ENCODE measurements at places on chromosomes 5 and 9.

GRCh38 chr5:170439223-170439943, 50.2 kb upstream of the KCNMB1 start:
- DNase-seq: no peak

DNA sequence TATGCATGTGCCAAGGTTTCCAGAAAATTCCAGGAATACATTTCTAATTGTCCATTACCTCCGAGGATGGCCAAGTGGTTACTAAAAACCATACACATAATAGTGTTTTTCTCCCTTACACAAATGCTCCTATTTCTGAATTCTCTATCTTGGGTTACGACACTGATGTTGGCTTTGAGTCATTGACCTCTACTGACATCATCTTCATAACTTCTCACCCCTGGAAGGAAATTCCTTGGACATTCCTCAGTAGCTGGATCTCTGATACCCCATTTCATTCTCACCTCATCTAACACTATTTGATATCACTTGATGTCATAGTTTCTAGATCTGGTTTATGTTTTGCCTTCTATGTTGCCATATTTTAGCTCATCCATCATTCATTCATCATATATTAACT, 287.2 kb downstream of the CTNND2 start:
- DNase-seq: no peak

GRCh38 chr5:73298772-73299630, 126.0 kb downstream of the TMEM174 start:
- DNase-seq: no peak

GRCh38 chr9:115359017-115359780, 241.2 kb upstream of the TNC start:
- no peak for DNase-seq

DNA sequence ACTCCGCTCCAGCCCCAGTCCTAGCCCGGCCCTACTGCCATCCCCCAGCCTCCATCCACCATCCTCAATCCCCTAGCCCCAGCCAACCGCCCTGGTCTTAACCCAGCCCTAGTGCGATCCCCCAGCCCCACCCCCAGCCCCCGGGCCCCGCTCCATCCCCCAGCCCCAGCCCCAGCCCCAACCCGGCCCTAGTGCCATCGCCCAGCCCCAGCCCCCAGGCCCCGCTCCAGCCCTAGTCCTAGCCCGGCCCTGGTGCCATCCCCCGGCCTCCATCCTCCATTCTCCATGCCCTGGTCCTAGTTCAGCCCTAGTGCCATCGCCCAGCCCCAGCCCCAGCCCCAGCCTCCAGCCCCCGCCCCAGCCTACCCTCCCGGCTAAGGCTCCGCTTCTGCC, 398 bp downstream of the TOR1A start:
- DNase-seq: no peak

DNA sequence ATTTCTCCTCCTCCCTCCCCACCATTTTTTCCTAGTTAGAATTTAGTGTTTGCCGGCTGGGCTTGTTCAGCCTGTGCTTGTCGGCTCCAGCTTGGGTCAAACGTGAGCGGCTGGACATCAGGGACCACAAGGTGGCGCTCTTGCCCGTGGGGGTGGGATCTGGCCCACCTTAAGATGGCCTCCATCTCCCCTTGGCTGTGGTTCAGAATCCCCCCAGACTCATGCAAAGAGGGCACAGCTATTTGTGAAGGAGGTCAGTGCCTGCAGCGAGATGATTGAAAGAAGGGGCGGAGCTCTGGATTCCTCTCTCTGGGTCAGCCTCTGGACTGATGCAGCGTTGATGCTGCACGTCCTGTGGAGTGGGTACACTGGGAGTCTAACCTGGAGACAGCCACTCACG, 283.3 kb upstream of the TUT7 start:
- no peak for DNase-seq

DNA sequence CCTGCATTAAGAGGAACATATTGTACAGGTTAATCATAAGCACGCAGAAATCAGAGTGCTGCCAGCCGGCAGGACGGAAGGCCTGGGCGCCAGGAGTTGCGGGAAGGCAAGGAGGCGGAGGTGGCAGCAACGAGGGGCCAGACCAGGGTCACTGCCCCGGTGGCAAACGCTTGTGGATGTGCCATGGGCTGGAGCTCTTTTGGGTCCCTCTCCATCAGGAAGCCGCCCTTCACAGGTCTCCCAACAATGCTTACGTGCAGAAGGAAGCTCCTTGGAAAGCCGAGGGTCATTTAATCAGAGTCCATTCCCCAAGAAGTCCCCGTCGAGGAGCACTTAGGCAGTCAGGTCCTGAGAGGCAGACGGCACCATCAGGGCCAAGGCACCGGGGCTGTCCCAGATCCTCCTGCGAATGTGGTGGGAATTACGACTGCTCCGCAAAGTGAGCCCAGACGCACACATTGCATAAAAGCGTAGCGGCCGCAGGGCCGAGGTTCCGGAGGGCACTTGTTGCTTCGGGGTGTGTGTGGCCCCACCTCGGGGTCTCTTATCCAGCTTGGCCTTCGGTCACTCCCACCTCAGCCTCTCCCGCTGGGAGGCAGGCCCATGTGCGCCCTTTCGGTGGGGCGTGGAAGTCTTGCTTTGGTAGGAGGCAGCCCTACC, 20.5 kb downstream of the MRPL36 start:
- no peak for DNase-seq

GRCh38 chr9:133477992-133478850, 678 bp downstream of the SLC2A6 start:
- DNase-seq: peak; percentile 24

DNA sequence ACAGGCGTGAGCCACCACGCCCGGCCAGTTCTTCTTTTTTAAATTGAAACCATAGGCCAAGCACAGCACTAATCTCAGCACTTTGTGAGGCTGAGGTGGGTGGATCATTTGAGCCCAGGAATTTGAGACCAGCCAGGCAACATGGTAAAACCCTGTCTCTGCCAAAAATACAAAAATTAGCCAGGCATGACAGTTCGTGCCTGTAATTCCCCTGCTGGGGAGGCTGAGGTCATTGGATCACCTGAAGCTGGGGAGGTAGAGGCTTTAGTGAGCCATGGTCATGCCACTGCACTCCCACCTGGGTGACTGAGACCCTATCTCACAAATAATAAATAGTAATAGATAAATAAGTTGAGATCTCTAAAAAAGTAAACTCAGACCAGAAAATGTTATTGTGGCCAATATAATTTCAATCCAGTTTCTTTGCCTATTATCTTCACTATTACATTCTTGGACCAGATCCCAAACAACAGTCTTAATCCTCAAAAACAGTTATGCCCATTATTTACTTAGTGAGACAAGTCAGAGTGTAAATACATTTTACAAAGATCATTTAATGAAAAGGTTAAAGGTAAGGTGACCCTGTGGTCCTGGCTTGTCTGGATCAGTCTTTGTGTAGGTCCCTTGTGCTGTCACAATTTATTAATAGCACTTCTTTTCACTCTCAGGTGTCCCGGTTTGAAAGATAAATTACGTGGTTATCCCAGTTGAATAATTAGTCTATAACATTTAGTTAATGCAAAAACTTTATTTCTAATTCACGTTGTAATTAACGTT, 53.6 kb downstream of the RAB24 start:
- no peak for DNase-seq

DNA sequence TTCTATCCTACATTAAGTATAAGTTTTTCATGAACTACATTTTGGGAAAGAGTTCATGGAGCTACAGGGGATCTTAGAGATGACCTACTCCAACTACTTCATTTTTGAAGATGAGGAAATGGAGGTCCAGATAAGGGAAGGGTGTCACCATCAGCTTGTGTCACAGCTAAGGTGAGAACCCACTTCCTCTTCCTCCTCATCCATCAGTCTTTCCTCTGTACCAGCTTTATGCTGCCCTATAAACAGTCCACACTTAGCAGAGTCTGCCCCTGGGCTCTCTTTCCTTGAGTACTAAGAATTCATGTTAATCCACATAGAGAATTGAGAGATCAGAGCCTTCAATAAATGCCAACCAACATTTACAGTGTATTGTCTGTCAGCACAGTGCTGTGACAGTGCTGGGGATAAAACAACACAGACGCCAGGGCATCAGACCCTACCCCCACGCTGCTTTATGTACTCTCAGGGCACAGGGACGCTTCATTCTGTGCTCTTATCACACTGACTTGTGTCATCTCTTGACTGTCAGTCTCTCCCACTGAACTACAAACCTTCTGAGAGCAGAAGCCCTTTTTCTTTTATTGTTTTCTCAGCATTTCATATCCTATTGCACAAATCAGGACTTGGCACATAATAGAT, 22.1 kb downstream of the ADRB2 start:
- no peak for DNase-seq

- no peak for DNase-seq
Observed at GRCh38 chr9:80376180-80376579, 804.4 kb downstream of the TLE4 start.
